ENCODE measurements at places on chromosomes 6 and 20.
A peak's percentile ranks its signal among the peaks of the same experiment; 100 is the strongest.

- DNase-seq, result no peak
These were observed 12.1 kb upstream of the PFDN4 start for GRCh38 chr20:54195483-54196472.

- DNase-seq, result no peak
These were observed 67.7 kb upstream of the ZNFX1 start for GRCh38 chr20:49345524-49345923.

DNA sequence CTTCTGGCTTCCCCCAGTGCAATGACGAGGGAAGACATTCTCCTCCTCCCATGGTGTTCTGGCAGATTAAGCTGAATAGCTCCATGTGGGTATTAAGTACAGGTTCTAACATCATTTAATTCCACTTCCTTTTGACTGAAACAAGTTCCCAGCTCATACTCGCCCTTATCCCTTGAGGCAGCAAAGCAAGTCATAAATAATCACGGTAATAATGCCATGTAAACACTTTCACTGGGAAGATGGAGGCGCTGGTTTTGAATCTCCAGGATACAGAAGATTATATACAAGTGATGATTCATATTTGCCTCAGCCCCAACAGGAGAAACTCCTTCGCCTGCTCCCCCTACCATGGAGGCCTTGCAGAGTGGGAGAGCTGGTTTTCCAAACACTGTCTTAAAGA, 141.3 kb downstream of the PXDC1 start:
- no peak for DNase-seq

- no peak for DNase-seq
These were observed 175.8 kb upstream of the ARID1B start for GRCh38 chr6:156601152-156602065.

- DNase-seq, result peak; percentile 14
These were observed 705.9 kb downstream of the PTPRT start for GRCh38 chr20:42483730-42484303.

DNA sequence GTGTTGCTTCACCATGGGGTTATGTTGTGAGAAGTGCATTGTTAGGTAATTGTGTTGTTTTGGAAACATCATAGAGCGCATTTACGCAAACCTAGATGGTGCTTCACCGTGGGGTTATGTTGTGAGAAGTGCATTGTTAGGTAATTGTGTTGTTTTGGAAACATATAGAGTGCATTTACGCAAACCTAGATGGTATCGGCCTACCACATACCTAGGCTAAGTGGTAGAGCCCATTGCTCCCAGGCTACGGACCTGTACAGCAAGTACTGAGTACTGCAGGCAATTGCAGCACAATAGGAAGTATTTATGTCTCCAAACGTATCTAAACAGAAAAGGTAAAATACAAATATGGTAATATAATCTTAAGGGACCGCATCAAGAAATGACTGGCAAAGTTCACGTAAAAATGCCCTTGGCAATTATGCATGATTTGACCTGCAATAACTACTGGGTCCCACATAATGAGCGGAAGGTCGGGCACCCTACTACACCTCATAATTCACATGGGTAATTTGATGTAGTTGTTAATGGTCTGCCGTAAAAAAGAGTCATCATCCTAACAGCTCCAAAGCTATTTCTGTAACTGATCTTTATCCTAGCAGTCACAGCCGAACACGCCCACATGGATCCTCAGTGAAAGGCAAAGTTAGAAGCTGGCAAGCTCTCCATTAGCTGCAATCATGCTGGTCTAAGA, 76.0 kb downstream of the RSPH3 start:
- no peak for DNase-seq

DNA sequence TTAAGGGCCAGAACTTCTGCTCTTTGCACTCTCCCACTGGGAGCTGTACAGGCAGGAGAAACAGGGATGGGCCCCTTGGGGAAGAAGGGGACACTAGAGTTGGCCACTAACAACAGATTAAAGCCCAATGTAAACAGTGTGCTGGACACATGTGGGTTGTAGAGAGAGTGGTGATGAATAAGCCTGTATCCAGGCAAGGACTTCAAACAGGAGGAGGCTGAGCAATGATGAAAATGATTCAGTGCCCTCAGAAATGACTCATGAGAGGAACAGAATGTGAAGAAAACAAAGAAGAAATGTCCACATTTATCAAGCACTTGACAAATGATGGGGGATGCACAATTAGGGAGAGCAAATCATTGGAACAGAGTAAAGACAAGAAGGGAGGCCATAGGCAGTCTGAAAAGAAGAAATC, 242.3 kb downstream of the TBX18 start:
- no peak for DNase-seq

DNA sequence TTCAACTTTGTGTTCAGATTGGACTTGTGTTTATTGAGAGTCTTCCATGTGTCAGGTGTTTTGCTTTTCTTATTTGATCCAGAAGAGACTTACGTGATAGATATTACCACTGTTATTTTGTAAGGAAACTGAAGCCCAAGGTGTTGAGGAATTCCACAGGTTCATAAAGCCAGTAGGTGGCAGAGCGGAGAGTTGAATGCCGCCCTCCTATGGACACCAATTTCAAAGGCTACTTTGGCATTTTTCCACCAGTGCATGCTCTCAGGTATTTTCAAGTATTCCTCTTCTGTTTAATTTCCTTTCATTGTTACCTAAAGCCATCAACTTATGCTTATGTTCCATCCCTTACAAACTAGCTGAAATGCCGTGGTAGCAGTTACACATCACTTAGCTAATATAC, 14.0 kb upstream of the COL10A1 start:
- DNase-seq, result no peak

DNA sequence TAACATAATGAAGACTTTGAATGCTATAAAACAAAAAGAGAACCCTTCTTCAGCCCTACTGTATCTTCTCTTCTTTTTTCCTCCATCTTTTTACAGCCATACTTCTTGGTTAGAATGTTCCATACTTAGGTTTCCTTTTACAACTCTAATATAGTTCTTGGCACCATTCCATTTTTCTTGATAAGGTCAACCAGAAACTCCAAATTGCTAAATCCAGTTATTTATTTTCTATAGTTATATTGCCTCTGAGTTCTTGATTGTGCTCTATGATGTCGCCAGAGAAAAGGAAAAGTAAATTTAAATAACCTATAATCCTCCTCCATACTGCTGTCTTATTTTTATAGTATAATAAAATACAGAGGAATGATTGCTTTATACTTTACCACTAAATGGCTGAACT, 26.7 kb upstream of the COL10A1 start:
- DNase-seq, result no peak

DNA sequence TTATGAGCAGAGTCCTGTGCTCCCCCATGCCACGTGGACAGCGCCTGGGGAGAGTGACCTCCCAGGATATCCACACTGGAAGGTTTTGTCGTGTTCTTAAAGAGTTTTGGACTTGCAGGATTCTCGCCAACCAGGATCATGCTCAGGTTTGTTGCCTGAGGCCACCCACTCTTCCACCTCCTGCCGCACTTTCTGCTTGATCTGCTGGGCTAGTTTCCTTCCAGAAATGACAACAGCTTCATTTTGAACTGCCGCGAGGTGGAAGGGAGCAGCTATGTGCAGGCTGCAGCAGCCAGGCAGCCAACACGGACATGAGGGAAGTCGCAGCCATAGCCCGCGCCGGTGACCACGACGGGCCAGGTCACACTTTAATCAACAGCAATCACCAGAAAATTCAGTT, 27.7 kb upstream of the SEC63 start:
- no peak for DNase-seq

DNA sequence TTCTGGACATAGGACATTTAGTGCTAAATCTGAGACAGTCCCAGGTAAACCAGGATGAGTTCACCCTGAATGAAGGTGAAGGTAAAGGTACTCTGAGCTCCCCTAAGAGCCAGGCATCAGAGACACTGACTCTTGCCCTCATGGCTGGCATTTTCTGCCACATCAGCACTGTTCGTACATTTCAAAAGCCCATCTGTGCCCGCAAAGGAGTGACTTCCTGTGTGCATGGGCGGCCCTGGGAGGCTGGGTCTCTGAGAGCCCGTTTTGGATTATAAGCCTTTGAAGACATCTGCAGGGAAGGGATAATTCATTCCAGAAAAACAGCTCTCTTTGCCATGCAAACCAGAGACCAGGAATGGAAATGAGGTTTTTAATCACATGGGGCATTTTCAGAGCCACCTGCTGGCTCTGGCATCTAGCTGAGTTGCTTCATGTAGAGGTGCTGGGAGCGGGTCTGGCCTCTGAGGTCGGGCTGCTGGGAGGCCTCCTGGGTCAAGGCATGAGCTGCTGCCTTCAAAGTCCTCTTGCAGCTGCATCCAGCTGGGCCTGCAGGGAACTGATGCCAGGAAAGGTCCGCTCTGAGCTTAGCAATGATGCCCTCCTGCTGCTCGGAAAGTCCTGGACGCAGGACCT, 348.3 kb downstream of the DHX35 start:
- no peak for DNase-seq

- DNase-seq, result no peak
These were observed 95.7 kb downstream of the SHLD1 start for GRCh38 chr20:5845681-5846615.

DNA sequence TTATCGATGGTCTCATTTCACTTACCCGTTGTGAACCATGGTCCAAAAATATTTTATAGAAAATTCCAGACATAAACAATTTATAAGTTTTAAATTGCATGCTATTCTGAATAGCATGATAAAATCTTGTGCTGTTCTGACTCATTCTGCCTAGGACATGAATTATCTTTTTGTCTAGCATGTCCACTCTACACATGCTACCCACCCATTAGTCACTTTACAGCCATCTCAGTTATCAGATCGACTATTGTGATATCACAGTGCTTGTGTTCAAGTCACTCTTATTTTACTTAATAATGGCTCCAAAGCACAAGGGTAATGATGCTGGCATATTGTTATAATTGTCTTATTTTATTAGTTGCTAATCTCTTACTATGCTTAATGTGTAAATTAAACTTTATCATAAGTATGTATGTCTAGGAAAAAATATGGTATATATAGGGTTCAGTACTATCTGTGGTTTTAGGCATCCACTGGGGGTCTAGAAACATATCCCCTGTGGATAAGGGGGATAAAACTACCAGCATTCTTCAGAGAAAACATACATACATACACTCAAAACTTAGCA, 252.0 kb upstream of the HTR1E start:
- DNase-seq, result no peak

- DNase-seq, result peak; percentile 10
These were observed 161.5 kb upstream of the HEY2 start for GRCh38 chr6:125587666-125588632.

- no peak for DNase-seq
These were observed 41.2 kb upstream of the TPBG start for GRCh38 chr6:82322386-82322785.

GRCh38 chr6:152588456-152588855, 48.7 kb downstream of the SYNE1 start:
- no peak for DNase-seq

DNA sequence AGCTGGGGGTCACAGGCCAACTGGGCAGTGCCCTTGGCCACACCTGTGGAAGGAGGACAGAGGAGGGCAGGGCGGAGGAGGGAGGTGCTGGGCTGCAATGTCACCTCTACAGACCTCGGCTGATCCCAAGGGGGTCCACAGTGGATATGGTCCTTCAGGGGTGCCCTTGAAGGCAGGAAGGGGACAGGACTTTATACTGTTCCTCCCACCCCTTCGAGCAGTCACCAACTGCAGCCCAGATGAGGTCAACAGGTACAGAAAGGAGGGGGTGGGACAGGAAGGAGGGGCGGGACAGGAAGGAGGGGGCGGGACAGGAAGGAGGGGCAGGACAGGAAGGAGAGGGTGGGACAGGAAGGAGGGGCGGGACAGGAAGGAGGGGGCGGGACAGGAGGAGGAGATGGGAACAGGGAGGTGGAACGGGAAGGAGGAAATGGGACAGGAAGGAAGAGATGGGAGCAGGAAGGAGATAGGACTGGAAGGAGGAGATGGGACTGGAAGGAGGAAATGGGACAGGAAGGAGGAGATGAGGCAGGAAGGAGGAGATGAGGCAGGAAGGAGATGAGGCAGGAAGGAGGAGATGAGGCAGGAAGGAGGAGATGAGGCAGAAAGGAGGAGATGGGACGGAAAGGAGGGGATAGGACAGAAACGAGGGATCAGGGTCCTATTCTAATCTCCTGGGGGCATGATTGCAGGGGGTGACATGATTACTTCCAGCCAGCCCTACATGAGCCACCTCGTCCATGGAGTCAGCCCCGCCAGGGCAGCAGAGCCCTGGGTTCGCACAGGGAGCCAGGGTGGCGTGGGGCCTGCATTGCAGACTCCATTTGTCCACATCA, 19.4 kb upstream of the MRGBP start:
- peak; percentile 24 for DNase-seq

GRCh38 chr6:15048367-15048766, 197.5 kb upstream of the JARID2 start:
- DNase-seq, result no peak

DNA sequence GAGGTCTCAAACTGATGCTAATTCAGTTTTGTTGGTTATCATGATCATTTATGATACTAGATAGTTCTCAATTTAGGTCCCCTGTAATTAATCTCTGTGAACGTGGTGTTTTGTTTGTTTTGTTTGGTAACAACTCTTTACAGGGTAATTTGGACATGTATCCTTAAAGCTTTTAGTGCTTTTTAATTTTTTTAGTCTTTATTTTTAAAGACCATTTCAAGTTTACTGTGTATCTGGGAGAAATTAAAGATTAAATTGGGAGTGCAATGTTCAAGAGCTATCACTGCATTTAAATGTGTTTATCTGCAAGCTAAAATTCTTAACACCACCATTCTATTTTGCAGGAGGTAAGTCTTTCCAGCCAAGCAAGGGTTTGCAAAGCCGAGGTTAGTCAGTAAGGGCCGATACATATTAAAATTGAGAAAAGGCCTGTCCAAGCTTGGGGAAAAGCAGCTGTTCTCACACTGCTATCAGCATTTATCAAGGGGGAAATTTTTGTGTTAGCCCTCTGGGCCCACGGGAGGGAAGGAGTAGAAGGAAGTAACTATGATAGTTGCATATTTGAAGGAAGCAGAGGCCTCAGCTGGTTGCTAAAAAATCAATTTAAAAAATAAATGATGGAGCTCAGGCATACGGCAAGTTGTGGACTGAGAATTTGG, 59.3 kb upstream of the ZNF217 start:
- DNase-seq, result peak; percentile 38

- DNase-seq, result no peak
These were observed 9.4 kb upstream of the ANGPT4 start for GRCh38 chr20:925516-925915.

DNA sequence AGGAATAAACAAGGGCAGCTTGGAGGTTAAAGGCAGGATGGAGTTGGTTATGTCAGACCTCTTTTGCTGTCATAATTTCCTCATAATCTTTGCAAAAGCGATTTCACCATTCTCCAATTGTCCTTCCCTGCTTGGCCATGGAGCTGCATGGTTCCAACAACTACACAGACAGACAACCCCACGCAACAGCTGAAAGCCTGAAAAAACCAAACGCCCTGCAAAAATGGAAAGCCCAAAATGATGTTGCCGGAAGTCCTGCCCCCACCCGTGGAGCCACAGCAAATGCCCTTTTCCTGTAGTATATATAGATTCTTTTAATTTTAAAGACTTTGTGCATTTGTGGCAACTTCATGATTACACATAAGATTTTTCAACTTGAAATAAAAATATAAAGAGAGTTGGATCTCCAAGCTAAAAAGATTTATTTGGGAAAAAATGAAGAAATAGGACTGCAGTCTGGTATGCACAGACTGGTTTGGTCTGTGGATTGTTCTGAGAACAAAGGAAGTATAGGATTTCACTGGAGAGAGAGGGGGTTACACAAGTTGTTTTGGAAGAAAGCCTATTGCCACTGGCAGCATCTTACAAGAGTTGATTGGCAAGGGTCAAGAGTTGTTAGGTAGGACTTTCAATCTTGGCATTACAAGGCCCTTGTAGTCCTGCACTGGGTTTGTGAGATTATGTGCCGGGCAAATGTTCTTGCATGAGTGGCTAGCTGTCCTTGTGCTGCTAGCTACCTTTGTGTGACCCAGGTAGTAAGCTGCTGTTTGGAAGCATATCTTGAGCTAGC, 190.0 kb downstream of the C6orf118 start:
- no peak for DNase-seq
